Kidney capillary endothelial cell (primary cell): ENCODE measurements at places on chromosomes 4 and X.

DNA sequence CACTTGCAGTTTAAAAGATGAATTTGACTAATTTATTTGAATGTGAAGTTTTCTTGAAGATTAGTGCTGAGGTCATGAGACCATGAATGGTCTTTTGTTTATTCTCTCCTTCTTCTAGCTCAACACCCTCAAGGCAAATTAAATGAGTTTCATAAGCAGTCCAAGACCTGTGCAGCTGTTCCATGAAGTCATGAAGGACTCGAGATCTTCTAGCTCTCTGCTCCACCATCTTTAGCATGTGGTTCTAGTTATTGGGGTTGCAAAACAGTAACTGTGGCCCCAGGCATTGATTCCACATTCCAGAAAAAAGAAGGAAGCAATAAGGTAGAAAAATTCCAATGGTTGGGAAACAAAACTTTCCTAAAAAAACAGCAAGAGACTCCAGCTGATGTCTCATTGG lies 84.2 kb upstream of the HS3ST1 start:
- no peak for DNase-seq

- no peak for DNase-seq
These were observed 24.4 kb downstream of the RELL1 start for GRCh38 chr4:37661772-37662171.

- DNase-seq, result no peak
These were observed 11.4 kb upstream of the SUPT20HL2 start for GRCh38 chrX:24325231-24325630.

DNA sequence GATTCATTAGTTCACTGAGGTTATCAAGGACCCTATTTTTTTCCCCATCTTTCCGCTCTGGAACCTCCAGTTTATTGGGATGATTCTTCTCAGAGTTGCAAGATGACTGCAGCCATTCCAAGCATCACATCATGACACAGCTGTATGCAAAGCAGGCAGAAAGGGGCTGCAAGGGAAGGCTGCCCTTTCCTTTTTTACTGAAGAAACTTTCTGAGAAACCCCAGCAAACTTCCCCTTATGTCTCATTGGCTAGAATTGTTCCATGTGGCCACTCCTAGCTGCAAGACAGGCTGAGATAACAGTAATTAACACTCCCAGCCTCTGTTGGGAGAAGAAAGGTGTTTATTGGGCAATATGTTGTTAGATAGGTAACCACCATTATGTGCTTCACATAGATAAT lies 102.6 kb downstream of the SATL1 start:
- DNase-seq, result no peak

DNA sequence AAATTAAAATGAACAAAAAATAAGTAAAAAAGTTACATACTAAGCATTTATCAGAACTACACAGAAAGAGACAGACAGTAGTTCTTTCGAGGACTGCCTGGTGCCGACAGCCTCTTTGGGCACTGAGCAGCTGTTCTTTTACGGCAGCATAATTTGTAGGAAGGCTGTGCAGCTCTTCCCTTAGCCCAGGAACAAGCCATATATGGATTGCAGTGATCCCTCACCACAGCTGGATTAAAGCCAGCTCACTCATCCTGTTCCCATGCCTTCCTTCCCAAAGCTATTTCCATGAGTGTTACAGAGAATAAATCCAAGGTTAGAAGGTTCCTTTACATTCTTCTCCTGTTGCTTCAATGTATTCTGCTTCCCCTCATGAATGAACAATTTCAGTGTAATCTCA lies 71.7 kb downstream of the DDX60L start:
- DNase-seq, result peak; percentile 42

DNA sequence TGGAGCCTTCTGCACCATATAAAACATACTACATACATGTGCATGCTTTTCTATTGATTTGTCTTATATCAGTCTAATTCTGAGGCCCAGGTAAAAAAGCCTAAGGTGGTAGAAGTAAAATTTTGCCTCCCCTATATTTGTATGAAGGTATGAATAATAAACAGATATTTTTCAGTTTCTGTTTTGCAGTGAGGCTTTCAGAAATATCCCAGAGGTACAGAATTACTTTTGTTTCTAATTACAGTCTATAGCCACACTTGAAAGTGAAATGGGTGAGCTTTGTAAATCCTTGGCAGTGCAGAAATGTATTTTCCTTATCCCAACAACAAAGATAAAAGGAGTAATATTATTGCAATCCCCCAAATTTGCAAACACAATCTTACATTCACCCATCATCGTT lies 59.5 kb downstream of the DDX60 start:
- no peak for DNase-seq

GRCh38 chr4:18733961-18734360 lies 712.4 kb upstream of the LCORL start:
- DNase-seq, result no peak

GRCh38 chr4:53598483-53598882 lies 7.2 kb upstream of the LNX1 start:
- no peak for DNase-seq

DNA sequence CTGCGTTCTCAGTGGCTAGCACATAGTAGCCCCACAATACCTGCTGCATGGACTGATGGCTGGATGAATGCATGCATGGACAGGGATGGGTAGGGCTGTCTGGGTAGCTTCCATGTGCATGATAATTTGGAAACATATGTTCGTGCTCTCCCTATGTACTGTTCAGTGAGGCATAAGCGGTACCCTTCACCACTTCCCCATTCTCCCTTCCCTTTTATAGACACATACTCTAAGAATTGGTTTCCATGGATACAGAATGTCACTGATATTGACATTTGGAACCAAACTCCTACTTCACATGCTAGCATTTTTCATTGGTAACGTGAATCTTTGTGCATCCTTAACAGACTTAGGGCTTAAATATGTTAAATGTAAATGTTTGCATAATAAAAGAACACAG lies 20.4 kb downstream of the USP46 start:
- DNase-seq, result no peak

- no peak for DNase-seq
These were observed 31.5 kb downstream of the TMEM184C start for GRCh38 chr4:147648656-147649055.

DNA sequence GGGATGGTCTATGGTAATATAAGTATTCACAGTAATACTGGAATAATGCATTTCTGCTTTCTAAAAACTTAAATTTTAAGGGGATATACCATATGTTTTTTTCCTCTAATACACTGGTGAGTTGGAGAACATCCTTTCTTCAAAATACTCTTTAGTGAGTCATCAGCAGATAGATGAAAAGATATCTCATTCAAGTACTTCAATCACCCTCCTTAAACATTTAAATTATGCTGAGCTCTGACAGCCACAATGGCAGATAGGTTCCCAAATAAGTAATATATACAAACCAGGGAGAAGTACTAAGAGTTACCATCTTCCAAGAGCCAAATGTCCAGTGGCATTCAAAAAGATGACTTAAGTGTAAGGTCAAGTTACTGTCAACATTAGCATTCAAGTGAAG lies 52.2 kb downstream of the AMMECR1 start:
- no peak for DNase-seq

GRCh38 chr4:176441594-176441993 lies 121.8 kb downstream of the SPCS3 start:
- no peak for DNase-seq

DNA sequence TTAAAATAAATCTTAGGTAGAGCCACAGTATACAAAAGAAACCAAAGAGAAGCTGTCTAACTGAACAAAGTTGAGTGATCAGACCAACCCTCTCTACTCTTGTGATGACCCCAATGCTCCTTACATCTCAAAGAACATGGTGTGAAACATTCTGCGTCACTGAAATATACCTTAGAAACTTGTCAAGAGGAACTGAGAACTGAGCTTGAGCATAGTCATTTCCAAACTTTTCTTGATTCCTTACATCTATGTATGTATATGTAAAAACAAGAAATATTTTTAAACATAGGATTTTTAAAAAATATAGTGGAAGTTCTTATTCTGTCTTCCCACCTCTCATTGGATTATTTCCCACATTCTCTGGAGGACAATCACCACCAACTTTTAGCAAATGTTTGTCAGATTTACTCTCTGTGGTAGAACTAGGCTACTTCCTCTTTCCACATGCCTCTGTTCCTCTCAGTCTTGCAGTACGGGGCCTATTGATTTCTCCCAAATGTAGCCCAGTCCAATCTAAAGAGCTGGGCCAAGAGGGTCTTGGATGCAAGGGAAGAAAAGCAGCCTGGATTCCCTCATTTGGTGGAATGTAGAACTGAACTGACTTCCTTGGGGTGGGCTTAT lies 98.2 kb upstream of the HHIP start:
- DNase-seq, result no peak

DNA sequence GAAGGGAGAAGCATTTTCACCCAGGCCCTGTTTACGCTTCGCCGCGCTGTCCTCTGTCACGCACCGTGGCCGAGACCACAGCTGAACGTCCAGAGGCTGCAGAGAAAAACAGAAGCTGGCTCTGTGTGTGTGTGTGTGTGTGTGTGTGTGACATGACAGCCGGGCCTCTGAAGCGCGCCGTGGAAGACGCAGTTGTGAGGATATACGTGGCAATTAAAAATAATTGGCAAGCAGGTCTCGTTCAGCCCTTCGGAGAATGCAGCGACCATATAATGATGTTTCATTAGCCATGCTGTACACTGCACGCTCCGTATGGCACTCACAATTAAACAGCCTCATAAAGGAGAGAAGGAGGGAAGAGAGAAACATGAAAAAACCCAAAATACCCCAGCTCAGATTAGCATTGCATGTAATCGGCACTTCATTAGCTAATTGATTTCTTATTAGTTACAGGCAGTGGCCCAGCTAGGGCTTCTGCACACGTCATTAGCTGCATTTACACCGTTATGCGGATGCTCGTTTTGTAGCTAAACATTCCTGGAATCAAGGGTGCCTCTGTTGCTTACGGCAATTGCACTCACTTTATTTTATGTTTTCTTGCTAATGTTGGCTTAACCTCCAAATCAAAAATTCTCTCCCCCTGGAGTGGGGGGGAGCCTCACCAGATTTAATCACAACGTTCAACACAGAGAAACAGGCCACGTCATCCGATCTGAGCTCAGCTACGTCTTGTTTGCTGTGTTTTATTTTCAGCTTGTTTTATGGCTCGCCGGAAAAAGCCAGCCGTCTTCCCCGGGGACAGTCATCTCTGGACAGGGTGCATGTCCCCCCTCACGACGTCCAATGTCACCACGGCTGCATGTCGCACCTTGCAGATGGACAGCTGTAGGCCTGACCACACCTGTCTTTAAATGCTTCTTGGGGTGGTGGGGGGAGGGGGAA lies 74.6 kb upstream of the SHOX start:
- DNase-seq, result no peak

GRCh38 chr4:156889616-156890594 lies 81.7 kb downstream of the PDGFC start:
- no peak for DNase-seq

DNA sequence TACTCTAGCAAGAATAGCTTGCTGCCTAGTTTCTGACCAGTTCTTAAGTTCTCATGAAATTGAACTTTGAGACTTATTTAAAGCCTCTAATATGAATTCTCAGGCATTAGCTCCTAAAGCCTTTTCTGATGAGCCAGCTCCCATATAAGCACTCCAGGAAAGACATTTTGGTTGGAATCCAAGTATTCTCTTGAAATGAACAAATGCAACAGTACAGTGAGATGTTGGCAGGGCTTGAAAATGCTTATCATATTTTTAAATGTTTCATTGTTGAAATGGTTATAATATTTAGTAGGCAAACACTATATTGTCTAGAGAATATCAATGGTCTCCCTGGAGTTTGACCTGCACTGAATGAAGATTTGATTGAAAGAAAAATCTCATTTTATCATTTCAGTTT lies 240.3 kb downstream of the ANK2 start:
- no peak for DNase-seq

DNA sequence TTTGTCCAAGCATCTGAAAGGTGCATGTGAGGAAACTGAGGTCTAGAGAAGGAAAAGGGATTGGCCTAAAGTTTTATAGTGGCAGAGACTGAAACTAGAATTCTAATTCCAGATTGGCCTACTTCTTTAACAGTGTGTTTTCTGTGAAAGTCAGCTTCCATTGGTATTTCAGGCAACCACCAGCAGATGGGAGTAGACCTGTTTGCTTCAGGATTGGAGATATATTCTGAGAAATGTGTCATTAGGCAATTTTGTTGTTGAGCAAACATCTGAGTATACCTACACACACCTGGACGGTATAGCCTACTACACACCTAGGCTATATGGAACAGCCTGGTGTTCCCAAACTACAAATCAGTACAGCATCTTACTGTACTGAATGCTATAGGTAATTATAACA lies 207.3 kb upstream of the RADX start:
- no peak for DNase-seq

GRCh38 chr4:150789864-150790263 lies 207.9 kb downstream of the MAB21L2 start:
- DNase-seq, result no peak

GRCh38 chrX:38620623-38621022 lies 59.3 kb downstream of the TSPAN7 start:
- no peak for DNase-seq

DNA sequence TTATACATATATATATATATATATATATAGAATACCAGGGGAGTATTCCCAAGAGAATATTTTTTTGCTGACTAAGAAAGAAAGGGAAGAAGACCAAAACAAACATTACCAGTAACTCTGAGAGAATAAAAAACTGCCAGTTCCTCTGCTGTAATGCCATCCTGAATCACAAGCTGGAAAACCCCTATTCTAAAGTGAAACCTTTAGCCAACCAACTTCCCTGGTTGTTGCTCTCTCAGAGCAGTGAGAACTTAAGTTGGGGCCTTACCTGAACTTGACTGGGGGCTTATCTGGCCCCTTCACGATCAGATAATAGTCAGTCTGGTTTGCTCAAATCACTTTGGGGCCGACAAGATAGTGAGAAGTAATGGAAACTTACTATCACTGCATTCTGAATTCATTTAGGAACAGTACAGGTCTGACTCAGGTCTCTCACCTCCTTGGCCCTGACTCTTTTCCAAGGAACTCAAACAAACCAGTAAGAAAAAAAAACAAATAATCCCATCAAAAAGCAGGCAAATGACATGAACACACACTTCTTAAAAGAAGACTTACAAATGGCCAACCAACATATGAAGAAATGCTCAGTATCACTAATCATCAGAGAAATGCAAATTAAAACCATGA lies 62.5 kb downstream of the CD40LG start:
- DNase-seq, result no peak

DNA sequence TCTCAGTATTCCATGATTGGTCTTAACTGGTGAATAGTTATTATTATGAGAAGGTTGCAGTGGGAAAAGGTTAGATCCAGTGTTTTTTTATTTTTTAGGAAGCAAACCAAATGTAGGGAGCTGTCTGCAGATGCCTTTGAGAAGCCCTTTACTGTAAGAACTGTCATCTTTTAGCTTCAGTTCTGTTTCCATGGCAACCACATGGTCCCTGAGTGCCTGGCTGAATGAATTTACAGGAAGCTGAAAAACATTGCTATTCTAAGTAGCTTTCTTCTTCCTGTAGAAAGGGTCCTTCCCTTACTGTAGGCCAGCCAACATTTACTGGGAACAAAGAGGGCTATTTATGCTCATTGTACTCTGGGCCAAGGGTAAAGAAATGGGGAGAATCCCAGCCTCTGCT lies 103.3 kb downstream of the DCLK2 start:
- DNase-seq, result peak; percentile 70

DNA sequence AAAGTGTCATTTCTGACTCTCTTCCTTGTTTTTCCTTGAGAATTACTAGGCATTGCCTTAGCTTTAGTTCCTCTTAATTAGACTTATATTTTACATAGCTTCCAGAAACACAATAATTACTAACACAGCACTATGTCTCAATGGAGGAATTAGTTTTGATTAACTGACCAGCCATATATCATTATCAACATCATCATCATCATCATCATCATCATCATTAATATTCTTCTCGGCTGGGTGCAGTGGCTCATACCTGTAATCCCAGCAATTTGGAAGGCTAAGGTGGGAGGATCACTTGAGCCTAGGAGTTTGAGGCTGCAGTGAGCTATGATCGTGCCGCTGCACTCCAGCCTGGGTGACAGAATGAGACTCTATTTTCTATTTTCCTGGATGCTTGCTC lies 2.7 kb upstream of the SLC25A5 start:
- no peak for DNase-seq
